ENCODE measurements at places on chromosomes 1 and 21.

- DNase-seq = no peak
Observed at GRCh38 chr1:33327587-33328325, 6.9 kb upstream of the A3GALT2 start.

GRCh38 chr1:95778217-95778616 lies 544.2 kb downstream of the RWDD3 start:
- no peak for DNase-seq

DNA sequence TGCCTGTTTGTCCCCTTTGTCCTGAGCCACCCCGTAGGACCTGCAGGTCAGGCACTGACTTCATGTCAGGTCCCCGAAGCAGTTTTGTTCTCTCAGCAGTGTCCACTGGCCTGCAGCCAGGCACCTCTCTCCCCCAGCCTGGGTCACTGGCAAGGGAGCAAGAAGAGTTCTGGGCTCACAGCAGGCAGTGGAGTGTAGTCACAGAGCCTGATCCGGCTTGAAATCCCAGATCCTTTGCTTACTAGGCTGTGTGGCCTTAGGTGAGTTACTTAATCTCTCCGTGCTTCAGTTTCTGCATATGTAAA lies 34.2 kb downstream of the L1TD1 start:
- DNase-seq = no peak

- no peak for DNase-seq
Observed at GRCh38 chr1:56578963-56579875, at the start of gene PLPP3. Gene PLPP3, minus strand, starts transcription at chr1:56579563. Its CDS starts 547 bp downstream, at chr1:56579016.

GRCh38 chr1:44242746-44243145 lies 29.5 kb downstream of the DMAP1 start:
- DNase-seq = no peak

GRCh38 chr1:213394837-213395236 lies 343.8 kb downstream of the RPS6KC1 start:
- DNase-seq = no peak

GRCh38 chr1:156368889-156369684 lies at the start of gene RHBG:
Gene RHBG, plus strand, starts transcription at chr1:156369211. Its CDS starts 39 bp downstream, at chr1:156369250.
- DNase-seq = no peak

DNA sequence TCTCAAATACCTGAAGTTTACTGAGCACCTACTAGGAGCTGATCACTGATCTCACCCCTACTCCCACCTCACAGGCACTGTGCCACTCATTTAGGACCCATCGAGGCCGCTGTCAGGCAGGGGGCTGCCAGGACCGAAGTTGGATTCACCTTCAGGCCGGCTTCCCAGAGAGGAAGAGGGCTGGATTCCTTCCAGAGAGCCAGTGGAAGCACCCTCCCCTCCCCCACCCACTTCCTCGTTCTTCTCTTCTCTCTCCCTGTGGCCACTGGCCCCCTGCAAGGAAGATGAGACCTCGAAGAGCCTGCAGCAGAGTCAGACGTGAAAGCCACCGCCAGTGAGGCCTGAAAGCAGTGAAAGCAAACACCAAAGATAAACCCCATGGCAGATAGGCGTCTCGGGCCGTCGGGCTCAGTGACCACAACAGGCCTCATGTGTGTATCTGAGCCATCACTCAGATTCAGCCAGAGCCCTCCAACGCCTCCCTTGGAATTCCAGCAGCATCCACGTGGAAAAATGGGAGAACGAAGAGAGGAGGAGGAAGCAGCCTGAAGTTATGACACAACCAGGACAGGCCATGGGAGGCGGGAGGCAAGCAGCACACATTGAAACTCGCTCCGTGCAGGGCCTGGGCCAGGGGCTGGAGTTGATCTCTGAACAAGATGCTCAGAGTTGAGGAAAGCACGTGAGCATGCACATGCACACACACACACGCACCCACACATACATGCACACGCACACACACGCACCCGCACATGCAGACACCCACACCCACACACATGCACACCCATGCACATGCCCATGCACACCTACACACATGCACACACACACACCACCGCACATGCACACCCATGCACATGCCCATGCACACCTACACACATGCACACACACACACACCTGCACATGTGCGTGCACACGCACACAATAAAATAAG lies 6.2 kb upstream of the AGTRAP start:
- no peak for DNase-seq

DNA sequence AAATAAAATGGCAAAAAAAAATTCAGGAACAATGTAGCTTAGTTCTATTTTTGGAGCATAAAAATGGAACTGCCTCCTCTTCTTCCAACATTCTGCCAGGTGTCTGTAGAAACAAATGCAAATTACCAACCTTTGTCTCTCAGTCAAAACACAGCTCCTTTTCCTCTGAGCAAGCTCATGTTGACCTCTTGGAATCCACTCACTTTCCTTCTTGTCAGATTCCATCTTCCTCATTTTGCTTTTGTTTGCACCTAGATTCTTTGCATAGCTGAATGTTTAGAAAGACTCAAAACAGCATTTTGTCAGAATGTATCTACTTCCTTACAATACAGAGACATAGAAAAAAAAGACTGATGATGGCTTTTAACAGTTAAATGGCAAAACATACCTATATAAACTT lies 178.2 kb downstream of the ADGRL2 start:
- DNase-seq = no peak

DNA sequence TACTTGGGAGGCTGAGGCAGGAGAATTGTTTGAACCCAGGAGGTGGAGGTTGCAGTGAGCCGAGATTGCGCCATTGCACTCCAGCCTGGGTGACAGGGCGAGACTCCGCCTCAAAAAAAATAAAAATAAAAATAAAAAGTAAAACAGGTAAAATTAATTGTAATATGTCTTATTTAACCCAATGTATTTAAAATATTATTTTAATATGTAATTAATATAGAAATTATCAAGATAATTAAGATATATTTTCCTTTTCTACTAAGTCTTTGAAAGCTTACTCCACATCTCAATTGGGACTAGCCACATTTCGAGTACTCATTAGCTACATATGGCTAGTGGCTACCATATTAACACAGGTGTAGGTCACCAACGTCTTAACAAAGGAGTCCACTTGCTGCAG lies 61.6 kb upstream of the IPO9 start:
- DNase-seq = no peak

DNA sequence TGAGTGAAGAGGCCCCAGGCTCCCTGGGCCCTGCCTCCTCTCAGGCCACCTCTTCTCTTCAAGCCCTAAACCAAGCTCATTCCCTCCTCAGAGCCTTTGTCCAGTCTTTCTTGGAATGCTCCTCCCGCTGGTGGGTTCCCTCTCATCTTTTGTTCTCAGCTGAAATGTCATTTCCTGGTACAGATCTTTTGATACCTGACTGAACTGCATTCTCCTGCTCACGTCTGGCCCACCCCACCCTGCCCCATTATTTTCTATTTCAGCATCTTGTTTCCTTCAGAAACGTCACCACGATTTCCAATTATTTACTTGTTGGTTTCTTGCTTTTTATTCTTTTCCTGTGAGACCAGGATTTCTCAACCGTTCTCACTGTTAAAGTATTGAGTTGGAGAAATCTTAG lies 16.4 kb downstream of the LAMB3 start:
- DNase-seq = no peak

DNA sequence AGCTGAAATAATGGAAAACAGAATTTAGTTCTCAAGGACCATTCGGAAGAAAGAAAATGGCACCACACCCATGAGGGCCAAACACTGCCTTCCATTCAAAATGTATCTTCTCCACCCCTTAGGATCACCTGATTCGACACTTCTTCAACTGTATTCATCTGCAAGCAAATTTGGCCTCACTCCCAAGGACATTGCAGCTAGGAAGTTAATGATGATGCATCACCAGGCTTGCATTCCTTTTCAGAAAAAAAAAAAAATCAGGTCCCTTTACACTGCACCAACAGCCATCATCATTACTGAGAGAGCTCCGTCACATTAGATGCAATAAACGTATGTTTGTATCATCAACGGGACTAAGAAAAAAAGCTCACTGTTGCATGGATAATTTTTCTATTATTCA lies 368.3 kb downstream of the PCP4 start:
- no peak for DNase-seq

- no peak for DNase-seq
Observed at GRCh38 chr1:58773406-58773840, 10.4 kb downstream of the JUN start.

DNA sequence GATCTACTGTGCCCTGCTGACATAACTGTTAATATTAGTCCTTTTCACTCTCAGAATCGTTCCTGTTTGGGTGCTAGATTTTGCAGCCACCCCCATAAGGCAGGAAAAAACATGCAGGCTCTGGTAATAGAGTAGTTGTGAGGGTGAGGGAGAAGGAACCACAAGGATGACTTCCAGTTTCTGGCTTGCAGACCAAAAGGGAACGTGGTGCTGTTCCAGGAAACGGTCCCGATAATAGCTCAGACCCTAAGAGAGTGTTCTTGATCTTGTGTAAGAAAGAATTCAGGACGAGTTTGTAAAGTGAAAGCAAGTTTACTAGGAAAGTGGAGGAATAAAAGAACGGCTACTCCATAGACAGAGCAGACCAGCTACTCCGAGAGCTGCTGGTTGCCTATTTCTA lies 50.7 kb upstream of the RHOU start:
- DNase-seq = no peak

GRCh38 chr1:66752000-66752592 lies at the start of gene DYNLT5:
Gene DYNLT5, plus strand, starts transcription at chr1:66752459. Its CDS starts 2,200 bp downstream, at chr1:66754659.
- DNase-seq = no peak

GRCh38 chr1:201069636-201070035 lies 42.6 kb downstream of the CACNA1S start:
- DNase-seq = no peak

- no peak for DNase-seq
Observed at GRCh38 chr1:218775501-218776021, 398.1 kb upstream of the LYPLAL1 start.

GRCh38 chr1:84570436-84571149 lies 3.6 kb downstream of the CTBS start:
- no peak for DNase-seq

GRCh38 chr1:214791961-214792360 lies 189.0 kb downstream of the CENPF start:
- DNase-seq = no peak

DNA sequence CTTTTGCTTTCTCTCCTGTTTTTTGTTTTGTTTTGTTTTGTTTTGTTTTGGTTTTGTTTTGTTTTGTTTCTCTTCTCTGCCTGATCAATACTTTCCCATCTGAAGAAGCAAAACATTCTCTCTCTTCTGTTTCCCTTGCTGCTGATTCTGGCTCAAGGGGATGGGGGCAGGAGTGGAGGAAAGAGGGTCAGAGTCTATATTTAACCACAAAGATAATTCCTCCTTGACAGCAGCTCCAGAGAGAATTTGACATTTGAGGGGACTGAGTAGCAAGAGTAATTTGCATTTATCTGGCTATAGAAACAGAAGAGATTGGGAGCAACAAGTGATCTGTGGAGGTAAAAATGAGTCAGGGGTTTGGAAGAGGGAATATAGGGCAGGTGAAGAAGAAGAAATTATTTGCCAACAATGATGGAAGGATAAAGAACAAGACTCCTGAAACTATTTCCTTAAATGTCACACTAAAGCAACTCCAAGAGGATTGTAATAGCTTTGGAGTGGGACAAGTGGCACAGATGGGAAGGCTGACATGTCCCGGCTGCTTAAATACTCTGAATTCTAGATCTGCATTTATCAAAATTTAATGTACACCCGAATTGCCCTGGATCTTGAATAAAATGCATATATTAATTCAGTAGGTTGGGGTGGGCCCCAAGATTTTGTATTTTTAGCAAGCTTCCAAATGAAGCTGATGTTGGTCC lies 349.3 kb upstream of the PLXNA2 start:
- no peak for DNase-seq

GRCh38 chr1:162412002-162412401 lies at the start of gene SH2D1B:
Gene SH2D1B, minus strand, starts transcription at chr1:162412136. Its CDS starts 120 bp downstream, at chr1:162412016.
- no peak for DNase-seq

DNA sequence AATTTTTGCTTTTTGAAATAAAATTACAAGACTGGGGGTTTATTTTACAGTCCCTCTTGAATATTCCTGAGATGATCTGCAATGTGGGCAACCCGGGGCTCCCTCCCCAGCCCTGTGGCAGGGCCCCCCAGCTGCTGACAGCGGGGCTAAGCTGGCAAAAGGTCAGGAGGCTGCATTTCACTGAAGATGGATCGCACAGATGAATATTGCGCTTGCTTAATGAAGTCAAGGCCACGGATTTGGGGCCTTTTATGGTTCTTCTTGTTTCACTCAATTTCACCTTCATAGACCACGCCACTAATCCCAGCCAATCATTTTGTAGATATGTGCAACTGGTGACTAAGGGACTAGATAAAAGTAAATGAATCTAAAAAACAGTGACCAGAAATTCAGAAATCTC lies 50.8 kb upstream of the SLC22A15 start:
- no peak for DNase-seq

DNA sequence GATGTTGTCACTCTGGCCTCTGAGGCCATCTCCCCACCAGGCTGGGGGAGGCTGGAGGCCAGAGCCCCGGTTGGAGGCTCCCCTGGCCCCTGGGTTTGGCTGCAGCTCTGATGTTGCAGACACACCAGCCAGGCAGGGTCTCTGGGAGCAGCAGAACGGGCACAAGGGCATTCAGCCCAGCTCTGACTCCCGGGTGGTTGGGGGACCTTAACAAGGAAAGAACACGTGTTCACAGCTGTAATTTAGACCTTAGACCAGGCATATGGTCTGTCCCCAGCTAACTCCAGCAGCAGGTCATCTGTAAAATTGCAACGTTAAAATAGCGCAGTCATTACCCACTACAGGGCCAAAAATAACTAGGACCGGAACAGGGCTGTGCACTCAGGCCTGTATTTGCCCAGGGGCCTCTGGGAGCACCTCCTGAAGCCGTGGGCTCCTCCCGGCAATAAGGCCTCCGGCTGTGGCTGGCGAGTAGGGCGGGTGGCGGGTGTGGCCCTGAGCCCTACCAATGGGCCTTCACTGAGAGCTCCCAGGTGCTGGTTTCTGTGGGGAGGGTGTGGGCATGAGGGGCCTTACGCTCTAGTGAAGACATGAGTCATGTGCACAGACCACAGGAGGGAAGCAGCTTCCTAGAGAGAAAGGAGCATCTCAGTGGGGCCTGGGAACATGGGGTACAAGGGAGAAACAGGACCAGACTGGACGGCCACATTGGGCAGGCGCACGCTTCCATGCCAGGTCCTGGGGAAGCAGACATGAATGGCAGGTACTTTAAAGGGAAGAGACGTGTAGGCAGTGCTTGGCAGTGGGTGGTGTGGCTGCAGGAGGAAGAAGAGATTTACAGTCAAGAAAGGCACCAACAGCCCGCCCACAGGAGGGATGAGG lies 6.1 kb downstream of the LDLRAP1 start:
- DNase-seq = peak; percentile 34

DNA sequence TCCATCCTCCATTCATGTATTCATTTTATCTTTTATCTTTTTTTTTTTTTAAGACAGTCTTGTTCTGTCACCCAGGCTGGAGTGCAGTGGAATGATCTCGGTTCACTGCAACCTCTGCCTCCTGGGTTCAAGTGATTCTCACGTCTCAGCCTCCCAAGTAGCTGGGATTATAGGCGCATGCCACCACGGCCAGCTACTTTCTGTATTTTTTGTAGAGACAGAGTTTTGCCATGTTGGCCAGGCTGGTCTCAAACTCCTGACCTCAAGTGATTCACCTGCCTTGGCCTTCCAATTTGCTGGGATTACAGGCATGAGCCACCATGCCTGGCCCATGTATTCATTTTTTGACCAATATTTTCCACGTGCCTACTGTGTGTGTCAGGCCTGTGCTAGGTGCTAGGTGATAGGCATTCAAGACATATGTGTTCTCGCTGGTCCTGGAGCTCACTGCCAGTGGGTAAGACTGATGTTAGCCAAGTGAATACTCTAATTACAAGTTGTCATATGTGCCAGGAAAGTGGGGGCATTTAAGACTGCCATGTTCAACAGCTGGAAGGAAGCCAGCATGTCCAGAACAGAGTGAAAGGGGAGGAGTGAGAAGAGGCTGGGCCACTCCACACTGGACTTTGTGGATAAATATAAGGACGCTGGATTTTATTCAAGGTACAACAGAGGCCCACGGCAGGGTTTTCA lies 5.3 kb upstream of the CELSR2 start:
- no peak for DNase-seq

- no peak for DNase-seq
Observed at GRCh38 chr21:42695697-42696380, 42.4 kb downstream of the PDE9A start.

Data from stimulated activated CD4-positive, alpha-beta T cell treated with anti-CD3 and anti-CD28 coated beads, Interleukin-1b, Interleukin-23, amount 100 ng/mL, for 24 hours (primary cell).